Peyer's patch (tissue), 4 donors: ENCODE measurements at places on chromosomes 11 and 22. TPM values are rescaled to one million over a fixed set of nuclear protein-coding genes. Genes with fewer than 3 reads are reported as not detected.

Gene ALKBH8
- total RNA-seq = 15.7 TPM

Gene TRAPPC4
- total RNA-seq = 104 TPM

Gene SLC22A12
- not detected for total RNA-seq

Gene RAB36
- 1.7 TPM for total RNA-seq

Gene SLC15A3
- total RNA-seq = 61.9 TPM

Gene ELMOD1
- not detected for total RNA-seq

- DNase-seq = no peak
Observed at GRCh38 chr22:42869888-42870480, 12.9 kb upstream of the ARFGAP3 start.

GRCh38 chr11:134235399-134235798 lies 10.9 kb downstream of the VPS26B start:
- no peak for DNase-seq

DNA sequence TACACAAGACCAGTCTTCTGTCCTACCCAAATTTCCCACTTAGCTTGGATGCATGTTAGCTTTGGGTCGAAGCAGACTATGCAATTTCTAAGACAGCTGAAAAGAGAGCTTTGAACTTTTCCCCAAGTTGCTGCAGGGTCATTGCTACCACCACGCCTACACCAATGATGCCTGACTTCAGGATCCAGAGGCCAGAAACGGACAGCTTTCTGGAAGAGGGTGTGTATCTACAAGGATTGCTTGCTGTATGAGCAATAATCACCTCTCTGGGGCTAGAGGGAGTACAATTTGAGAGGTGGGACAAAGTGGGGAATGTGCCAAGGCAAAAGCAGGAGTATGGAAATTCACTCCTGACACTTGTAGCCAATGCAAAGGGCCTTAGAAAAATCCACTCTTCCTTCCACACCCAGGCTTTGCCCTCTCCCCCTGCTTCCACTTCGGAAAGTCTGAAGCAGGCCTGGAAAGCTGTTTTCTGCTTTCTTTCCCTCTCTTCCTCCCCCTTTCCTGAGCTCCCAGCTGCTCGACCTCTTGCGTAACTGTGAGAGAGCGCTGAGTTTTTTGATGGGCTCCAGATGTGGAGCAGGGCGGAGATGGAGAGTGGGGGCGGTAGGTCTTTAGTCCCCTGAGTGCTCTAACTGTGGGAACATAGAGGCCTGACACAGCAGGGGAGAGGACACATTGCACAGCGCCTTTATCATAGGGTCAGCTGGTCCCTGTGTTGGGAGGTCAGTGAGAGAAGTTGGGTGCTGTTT lies 2.1 kb upstream of the PHLDB1 start:
- peak; percentile 22 for DNase-seq

DNA sequence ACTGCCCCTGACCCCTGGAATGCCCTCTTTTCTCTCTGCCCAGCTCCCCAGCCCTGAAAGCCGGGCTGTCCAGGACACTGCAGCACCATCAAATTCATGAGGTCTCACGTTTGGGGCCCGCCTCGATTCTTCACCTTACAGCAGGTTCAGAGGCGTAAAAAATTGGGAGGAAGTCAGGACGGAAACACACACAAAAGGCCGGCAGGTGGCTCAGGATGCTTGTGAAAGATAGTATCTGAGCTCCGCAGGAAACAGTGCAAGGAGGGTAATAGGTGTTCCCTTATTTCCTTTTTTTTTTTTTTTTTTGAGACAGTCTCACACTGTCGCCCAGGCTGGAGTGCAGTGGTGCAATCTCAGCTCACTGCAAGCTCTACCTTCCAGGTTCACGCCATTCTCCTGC lies 4.1 kb downstream of the RFPL2 start:
- no peak for DNase-seq

DNA sequence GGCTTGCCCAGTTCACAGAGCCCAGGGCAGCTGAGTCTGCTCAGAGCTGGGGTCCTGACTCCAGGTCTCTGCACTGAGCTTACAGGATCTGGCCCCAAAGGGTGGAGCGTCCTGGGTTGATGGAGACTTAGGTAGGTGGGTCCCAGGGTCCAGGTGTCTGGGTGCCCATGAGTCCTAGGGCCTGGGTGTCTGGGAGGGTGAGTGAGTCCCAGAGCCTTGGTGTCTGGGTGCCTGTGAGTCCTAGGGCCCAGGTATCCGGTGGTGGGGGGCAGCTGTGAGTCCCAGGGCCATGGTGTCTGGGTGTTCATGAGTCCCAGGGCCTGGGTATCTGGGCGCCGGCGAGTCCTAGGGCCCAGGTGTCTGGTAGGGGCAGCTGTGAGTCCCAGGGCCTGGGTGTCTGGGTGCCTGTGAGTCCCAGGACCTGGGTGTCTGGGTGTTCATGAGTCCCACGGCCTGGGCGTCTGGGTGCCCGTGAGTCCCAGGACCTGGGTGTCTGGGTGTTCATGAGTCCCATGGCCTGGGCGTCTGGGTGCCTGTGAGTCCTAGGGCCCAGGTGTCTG lies 1505.6 kb downstream of the BRD1 start:
- DNase-seq = peak; percentile 28

- DNase-seq = no peak
Observed at GRCh38 chr11:130769782-130770535, 146.3 kb downstream of the SNX19 start.

DNA sequence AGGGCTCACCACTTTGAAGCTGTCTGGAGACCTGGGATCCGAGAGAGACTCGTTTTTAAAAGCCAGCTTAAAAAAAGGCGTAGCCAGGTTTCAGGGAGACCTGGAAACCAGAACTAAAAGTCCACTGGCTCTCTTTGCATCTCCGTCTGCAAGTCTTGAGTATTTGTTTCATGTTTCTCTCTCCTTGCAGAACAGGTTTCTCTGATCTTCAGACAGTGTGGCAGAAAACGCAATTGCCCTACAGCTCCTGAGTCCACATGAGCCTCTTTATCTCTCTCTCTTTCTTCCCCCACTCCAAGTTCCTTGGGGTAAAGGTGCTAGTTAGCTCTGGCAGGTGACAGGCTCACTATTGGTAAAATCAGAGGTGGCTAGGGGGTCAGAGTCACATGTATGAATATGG lies 67.0 kb upstream of the AMPD3 start:
- no peak for DNase-seq

DNA sequence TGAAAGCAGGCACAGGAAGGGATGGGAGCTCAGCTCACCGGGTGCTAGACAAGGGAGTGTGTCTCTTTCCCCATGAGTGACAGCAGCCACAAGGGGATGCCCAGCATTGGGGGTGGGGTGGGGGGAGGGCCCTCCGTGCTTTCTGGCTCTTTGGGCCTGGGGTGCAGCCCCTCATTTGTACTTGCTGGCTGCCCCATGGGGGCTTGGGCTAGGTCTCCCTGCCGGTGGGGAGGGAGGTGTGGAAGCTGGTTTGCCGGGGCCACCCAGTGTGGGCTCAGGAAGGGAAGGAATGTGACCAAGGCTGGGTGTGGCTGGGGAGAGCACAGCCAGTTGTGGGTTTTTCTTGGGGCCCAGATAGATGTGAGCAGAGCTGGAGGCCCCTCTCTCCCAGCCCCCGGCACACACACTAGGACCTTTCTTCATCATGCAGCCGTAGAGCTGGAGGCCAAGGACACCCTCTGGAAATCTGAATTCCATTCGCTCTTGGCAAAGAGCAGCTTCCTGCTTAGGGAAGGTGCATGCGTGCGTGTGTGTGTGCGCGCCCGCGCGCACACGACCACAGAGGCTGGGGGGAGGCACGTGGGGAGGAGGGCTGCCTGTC lies 25.8 kb downstream of the KCNQ1OT1 start:
- no peak for DNase-seq

- no peak for DNase-seq
Observed at GRCh38 chr11:28675183-28675582, 567.0 kb downstream of the METTL15 start.

- DNase-seq = no peak
Observed at GRCh38 chr22:47996446-47996857, 1234.0 kb downstream of the TBC1D22A start.

DNA sequence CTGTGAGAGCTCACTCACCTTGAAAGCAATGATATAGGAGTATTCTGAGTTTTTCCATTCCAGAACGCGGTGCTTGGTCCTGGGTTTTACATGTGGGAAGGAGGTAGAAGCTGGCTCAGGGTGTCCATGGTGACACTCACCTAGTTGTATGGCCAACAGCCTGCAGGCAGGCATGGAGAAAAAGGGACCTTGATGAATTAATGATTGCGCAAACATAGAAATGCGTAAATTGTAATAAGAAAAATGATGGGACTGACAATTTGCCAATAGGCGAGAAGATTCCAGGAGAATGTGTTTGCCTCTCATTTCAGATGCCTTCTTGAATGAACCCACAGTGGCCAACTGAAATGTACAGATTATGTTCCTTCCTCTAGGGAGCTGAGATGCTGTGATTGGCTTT lies 53.4 kb upstream of the MYO18B start:
- DNase-seq = no peak

DNA sequence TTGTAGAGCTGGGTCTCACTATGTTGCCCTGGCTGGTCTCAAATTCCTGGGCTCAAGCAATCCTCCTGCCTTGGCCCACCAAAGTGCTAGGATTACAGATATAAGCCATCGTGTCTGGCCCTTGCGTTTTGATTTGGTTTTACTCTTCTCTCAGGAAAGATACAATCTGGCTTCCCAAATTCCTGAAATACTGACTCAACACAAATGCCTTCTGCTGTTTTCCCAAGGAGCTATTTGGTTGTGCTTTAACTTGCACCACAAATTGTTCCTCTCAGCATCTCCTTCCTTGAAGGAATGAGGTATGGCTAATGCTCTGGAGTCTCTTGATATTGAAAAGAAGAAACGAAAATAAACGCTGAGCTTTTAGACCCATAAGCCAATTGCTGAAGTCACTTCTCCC lies 110.0 kb upstream of the PAX6 start:
- no peak for DNase-seq

GRCh38 chr11:122743949-122744348 lies 88.4 kb downstream of the UBASH3B start:
- DNase-seq = no peak

GRCh38 chr22:46547883-46548244 lies 10.4 kb upstream of the CELSR1 start:
- DNase-seq = no peak

DNA sequence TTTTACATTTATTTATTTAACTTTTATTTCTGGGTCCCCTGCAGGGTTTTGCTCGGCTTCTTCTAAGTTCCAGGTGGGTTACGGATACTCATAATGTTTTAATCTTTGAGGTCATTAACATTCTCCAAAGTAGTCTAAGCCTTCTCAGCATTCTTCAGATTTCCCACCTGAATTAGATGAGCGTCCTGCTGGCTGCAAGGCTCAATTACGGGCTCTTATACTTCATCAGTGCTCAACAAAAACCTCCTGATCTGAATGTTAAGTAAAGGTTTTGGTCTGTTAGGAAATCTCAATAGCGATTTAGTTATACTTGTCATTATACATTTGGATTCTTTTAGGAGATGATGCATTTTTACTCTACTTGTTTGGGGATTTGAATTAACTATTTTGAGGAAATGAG lies 27.3 kb upstream of the NFRKB start:
- DNase-seq = no peak

- no peak for DNase-seq
Observed at GRCh38 chr11:31801298-31801702, 9.8 kb downstream of the PAX6 start.

DNA sequence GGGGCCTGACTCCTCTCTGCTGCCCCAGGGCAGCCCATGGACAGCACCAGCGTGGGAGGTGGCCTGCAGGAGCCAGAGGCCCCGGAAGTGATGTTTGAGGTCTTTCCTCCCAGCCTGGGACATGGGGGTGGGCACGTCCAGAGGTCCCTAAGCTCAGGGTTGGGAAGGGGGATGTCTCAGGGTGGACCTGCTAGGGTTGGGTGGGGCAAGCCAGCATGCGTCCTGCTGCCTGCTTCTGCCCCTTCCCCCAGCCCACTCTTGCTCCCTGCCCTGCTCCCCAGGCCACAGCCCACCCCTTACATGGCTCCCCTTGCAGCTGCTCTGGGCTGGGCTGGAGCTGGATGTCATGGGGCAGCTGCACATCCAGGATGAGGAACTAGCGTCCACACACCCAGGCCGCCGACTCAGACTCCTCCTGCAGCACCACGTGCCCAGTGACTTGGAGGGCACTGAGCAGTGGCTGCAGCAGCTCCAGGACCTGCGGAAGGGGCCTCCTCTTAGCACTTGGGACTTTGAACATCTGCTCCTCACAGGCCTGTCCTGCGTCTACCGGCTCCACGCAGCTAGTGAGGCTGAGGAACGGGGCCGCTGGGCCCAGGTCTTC lies 1.3 kb downstream of the FAM180B start:
- DNase-seq = no peak

DNA sequence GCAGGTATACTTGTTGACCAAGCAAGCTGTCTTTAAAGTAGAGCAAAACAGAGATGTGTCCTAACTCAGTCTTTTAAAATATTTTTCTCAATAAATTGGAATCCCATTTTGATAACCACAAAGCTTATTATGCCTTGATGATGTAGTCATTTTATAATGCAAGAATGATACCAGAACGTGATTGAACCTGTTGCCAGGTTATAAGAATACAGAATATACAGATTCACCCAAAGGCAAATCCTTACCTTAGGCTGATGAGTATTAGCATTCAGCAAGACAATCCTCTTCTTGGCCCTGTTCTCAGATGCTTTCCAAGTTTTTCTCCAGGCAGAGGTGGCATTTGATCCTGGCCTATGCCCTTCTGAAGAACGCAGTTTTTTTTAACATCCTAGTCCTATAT lies 76.1 kb downstream of the PPFIBP2 start:
- no peak for DNase-seq

GRCh38 chr11:606245-606644 lies 9.5 kb downstream of the IRF7 start:
- no peak for DNase-seq

DNA sequence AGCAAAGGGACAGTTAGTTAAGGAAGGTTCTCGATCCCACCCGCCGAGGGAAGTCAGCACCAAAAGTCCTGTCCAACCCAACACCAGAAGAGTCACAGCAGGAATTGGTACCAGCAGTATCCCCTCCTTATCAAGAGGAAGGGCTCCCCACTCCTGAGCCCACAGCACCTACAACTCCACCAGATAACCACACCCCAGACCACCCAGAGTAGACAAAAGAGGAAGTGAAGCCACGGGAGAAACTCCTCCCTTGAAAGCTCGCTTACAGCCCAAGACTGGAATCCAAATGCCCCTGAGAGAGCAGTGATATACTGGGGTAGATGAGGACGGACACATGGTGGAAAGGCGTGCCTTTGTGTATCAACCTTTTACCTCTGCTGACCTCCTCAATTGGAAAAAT lies 7.3 kb upstream of the CD5 start:
- DNase-seq = no peak

GRCh38 chr22:19688301-19689290 lies 25.7 kb upstream of the SEPTIN5 start:
- no peak for DNase-seq

GRCh38 chr11:114061048-114061680 lies 1.7 kb downstream of the ZBTB16 start:
- no peak for DNase-seq
